ENCODE measurements at places on chromosomes 3 and 15.
A peak's percentile ranks its signal among the peaks of the same experiment; 100 is the strongest.

GRCh38 chr15:74396445-74397238 lies 29.2 kb upstream of the CYP11A1 start:
- DNase-seq, result no peak

DNA sequence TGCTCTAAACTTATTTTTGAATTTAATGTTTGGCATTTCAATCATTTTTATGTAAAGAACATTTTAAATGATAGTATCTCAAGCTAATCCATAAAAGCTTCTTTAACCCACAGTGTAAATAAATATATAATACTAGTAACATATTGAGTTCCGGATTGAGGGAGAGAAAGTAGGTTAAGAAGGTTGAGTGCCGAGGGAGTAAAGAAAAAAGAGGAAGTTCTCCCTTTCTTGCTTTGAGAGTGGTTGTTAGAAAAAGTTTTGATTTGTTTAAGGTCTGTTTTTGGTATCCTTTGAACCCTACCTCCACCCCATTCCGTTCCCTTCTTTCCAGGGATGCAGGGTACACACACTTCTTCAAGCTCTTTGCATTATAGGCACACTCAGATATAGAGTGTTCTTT lies 130.8 kb downstream of the VPS8 start:
- no peak for DNase-seq

- DNase-seq, result no peak
These were observed 26.4 kb downstream of the GNB5 start for GRCh38 chr15:52164631-52165265.

DNA sequence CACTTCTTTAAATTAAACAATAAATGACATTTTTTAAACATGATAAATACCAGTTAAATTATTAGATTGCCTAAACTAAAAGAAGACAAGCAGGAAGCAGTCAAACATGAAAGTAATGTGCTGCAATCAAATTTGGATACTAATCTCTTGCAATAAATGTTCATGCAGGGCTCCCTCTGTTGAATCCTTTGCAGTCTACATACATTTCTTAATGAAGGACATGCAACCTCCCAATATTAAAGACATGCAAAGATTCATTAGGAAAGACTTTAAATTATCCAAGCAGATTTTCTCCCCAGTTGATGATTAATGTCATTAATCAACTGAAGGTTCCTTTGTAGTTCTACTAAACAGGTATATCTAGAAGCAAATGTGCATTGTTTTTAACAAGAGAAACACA lies 245.4 kb downstream of the ZIC4 start:
- no peak for DNase-seq

- DNase-seq, result no peak
These were observed 1049.1 kb downstream of the FHIT start for GRCh38 chr3:60202052-60202726.

- DNase-seq, result no peak
These were observed 134.0 kb upstream of the THRB start for GRCh38 chr3:24628523-24629258.

- DNase-seq, result no peak
These were observed 76.0 kb downstream of the P2RY1 start for GRCh38 chr3:152910966-152911365.

DNA sequence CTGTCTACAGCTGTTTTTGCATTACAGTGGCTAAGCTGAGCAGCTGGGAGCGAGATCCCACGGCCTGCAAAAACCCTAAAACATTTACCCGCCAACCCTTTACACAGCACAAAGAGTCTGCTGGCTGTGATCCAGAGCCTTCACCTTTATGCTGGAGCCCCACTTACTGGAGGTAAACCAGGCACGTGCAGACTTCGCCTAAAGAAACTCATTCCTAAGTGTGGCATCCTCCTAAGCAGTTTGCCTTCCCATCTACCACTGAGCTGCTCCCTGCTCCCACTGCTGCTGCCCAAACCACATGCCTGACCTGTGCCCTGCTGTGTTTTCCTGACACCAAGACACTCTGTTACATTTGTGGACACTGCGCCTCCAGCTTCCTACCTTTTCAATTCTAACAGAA lies 53.0 kb downstream of the CHSY1 start:
- no peak for DNase-seq

GRCh38 chr3:150255826-150256225 lies 152.3 kb upstream of the TSC22D2 start:
- no peak for DNase-seq

DNA sequence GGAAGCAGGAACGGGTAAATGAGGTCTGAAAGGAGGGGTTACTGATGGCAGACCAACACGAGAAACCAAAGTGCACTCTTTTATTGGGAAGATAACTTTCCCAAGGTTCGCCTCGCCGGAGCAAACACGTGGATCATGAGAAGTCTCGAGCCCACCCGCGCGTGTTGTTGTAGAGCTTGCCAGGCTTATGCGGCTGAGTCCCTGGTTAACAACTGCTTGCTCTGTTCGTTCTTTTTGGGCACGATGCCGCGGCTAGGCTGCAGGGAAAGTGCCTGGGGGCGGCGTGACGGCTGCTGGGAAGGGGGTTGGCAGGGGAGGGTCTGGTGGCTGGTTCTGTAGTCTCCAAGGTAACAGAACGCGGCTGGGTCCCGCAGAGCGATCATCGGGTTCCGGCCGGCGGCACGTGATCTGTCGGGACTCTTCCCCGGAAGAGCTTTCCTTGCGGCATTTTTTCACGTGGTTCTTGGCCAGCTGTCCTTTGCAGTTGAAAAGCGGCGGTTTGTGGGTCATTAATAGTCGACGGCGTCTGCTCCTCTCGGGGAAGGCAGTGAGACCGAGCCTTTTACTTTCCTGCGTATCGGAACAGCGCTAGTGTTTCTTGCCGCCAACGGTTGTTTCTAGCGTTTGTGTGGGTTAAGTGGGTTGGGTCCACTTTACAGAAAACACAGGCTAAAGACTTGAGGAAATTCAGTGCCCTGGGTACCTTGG lies 1.5 kb downstream of the MGA start:
- peak; percentile 69 for DNase-seq

- no peak for DNase-seq
These were observed 95.4 kb downstream of the TBC1D2B start for GRCh38 chr15:77982127-77982490.

DNA sequence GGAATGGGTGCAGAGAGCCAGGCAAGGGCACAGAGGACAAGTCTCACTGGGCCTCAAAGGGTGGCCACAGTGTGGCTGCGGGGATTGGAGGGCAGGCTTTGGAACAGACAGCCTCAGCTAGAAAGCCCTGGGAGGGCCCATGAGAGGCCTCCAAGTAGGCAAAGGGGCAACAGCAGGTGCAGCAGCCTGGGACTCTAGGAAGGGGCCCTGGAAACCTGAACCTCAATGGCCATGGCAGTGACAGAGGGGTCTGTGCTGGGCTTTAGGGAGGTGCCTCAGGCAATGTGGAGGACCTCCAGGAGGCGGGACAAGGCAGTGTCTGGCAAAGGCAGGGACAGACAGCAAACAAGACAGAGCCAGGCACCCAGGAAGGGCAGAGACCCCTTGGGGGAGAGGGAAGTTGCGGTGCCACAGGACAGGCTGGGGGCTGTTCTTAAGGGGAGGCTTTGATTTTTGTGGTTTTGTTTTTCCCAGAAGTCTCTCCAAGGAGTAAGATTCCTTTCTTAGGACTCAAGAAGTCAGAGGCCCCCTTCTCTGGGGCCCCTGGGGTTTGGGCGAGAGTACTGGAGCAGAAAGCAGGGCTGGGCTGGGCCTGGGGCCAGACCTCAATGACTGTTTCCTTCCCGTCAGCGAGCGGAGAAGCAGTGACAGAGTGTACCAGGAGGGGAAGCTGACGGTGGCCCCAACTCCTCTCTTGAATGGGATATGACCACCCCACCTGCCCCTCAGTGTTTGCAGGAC lies 9.7 kb downstream of the STOML1 start:
- DNase-seq, result no peak

GRCh38 chr15:55823191-55823670 lies 80.3 kb upstream of the PRTG start:
- no peak for DNase-seq

DNA sequence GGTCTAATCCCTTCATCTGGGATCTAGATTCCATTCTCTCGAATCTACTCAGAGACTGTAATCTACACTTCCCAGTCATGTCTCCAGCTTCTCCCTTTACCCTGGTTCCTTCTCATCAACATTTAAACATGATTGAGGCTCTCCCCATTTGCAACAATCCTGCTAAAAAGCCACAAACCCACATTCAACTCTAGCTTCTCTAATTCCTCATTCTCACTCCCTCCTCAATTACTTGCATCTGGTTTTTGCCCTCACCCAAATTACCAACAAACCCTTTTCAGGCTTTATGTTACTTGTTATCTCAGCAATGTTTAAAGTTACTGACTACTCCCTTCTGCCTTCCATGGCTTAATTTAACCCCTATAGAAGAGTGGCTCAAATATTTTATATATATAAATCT lies 11.5 kb downstream of the ETFA start:
- DNase-seq, result no peak

DNA sequence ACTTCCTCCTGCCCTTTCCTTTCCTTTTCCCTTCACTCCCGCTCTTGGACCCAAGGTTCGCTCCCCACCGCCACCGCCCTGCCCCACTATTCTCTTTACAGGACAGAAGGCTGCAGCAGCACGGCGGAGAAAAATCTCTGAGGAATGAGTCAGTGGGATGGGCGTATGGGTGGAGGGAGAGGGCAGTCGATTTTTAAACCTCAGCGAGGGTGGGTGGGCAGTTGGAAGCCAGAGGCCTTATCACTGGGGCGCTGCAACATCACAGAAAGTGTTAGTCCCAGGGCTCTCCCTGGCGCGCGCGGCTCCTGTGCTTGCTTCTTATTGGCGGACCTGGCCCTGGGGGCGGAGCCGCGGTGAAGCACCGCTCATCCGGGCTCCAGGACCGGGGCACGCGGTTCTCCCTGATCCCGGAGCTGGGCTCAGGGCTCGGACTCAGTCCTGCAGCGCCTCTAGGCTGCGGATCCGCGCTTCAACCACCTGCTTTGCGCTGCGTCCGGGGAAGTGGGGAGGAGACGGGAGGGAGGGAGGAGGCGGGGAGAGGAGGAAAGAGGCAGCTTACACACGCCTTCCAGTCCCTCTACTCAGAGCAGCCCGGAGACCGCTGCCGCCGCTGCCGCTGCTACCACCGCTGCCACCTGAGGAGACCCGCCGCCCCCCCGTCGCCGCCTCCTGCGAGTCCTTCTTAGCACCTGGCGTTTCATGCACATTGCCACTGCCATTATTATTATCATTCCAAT lies at the start of gene ALCAM:
Gene ALCAM, plus strand, starts transcription at position 584 of the 737 bp plus-strand sequence.
- peak; percentile 77 for DNase-seq

GRCh38 chr15:61831505-61831921 lies 228.7 kb downstream of the VPS13C start:
- DNase-seq, result no peak

DNA sequence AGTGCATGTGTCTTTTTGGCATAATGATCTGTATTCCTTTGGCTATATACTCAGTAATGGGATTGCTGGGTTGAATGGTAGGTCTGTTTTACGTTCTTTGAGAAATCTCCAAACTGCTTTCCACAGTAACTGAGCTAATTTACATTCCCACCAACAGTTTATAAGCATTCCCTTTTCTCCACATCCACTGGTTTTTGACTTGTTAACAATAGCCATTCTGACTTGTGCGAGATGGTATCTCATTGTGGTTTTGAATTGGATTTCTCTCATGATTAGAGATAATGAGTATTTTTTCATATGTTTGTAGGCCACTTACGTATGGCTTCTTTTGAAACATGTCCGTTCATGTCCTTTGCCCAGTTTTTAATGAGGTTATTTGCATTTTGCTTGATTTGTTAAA lies 117.7 kb downstream of the CHCHD4 start:
- no peak for DNase-seq

GRCh38 chr15:70976851-70977250 lies 84.2 kb downstream of the LRRC49 start:
- no peak for DNase-seq

GRCh38 chr3:25707268-25707926 lies 42.7 kb upstream of the TOP2B start:
- DNase-seq, result no peak

- DNase-seq, result no peak
These were observed 21.4 kb downstream of the CCR1 start for GRCh38 chr3:46186471-46187340.

DNA sequence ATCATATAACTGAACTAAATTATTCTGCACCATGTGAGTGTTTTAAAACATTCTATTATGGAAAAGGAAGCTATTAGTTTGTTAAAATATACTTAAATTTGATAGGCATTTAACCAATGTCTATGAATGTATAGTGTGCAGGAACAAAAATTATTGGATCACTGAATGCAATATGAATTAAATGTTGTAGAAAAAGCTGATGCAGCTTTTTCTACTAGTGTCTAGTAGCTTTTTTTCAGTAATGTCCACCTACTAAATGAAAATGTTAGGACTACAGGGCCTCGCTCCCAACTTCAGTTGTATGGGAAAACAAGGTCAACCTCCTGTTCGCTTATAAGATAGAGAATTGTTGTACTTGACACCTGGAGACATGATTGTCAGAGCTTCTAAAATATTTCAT lies 335.0 kb downstream of the MECOM start:
- no peak for DNase-seq

DNA sequence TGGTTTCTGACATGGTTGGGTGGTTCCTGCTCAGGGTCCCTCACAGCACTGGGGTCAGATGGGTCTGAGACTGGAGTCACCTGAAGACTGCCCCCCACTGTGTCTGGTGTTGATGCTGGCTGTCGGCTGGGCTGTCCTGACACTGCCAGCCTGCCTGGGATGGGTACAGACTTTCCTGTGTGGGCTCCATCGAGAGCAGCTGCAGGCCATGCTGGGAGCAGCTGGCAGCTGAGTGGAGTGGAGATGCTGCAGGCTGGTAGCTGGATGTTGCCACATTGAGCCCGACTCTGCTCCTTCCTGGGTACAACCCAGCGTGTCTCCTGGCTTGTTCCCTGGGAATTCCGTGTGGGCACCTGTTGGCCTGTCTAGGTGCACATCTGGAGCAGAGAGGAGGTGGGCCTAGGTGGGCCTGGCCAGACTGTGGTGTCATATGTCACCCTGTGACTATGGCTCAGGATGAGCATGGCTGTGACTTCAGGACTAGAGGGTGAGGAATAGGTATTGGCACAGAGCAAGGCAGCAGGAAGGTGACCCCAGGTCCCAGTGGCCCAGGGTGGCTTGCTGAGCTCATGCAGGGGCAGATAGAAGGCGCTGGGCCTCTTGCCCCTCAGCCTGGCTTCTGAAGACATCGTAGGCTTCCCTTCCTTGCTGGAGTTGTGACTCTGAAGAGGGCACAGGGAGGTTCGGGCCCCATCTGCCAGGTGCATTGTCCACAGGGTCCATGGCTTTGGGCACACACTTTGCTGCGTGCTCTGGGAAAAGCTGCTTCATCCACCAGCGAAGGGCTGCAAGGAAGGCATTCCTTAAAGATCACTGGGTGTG lies 40.0 kb upstream of the PRR23E start:
- DNase-seq, result no peak

Measured in activated CD4-positive, CD25-positive, alpha-beta regulatory T cell treated with anti-CD3 and anti-CD28 coated beads, Interleukin-2, amount 50 U/mL, for 72 hours (primary cell).